Panc1 (cell line): ENCODE measurements at places on chromosomes 13 and 19. TPM values are rescaled to one million over a fixed set of nuclear protein-coding genes. Genes with fewer than 3 reads are reported as not detected.

KLHL26 gene
- total RNA-seq, result 4.4 TPM

UBAC2 gene
- total RNA-seq, result 40.8 TPM

ZNF433 gene
- total RNA-seq, result 4.7 TPM

GRCh38 chr13:113152984-113153809, 5.3 kb upstream of the PROZ start:
- DNase-seq, result no peak

DNA sequence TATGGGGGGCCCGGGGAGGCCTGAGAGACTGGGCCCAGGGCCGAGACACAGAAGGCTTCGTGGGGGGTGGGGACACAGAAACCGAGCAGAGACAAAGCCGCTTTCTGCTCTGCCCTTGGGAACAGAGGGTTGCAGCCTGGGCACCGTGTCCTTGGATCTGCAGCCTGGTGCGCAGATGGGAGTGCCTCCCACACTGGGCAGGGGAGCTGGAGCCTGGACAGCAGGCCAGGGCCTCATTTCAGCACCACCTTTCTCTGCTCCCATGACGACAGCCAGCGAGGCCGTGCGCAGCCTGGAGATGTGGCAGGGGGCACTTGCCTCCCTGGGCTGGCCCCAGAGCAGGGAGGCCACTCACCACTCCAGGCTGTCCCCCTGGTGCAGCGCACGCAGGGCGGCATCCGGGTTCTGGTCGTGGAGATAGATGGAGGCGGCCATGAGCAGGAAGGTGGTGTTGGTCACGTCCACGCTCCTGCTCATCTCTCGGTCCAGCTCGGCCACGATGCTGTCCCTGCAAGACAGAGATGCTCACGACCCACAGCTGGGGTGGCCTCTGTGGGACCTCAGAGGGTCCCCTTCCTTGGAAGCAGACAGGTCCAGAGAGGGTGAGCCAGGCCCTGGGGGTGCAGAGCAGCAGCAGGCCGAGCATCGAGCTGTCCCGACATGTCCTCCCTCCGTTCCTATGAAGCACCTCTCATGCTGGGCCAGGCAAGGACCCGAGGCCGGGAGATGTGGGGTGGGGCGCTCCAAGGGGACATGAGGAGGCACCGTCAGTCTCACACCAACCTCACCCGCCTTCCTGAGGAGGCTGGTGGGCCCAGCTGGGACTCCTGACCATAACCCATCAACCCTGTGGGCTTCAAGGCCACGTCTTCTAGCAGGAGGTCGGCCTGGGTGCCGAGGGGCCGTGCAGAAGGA, 10.9 kb upstream of the CERS1 start:
- DNase-seq, result no peak

- DNase-seq, result no peak
These were observed 227.6 kb upstream of the UBL3 start for GRCh38 chr13:30078059-30078458.

DNA sequence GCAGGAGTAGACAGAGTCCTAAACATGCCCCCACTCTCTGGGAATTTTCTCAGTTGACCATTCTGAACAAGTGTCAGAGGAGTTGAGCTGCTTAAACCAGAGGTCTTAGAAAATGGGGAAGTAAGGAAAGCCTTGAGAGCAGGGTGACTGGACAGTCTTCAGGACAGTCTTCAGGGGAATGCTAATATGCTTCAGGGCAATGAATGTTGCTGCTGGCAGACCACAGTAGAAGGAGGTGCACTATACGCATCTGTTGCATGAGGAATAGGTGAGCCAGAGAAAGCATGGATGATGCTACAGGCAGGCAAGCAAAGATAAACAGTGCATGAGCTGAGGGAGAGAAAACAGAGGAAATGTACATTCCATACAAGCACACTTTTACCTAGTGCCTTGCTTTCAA, 196.6 kb upstream of the GPR12 start:
- DNase-seq, result no peak

GRCh38 chr19:36483653-36484052, 5.7 kb downstream of the ZNF566 start:
- DNase-seq, result no peak
